ENCODE measurements at places on chromosomes 4 and X.

DNA sequence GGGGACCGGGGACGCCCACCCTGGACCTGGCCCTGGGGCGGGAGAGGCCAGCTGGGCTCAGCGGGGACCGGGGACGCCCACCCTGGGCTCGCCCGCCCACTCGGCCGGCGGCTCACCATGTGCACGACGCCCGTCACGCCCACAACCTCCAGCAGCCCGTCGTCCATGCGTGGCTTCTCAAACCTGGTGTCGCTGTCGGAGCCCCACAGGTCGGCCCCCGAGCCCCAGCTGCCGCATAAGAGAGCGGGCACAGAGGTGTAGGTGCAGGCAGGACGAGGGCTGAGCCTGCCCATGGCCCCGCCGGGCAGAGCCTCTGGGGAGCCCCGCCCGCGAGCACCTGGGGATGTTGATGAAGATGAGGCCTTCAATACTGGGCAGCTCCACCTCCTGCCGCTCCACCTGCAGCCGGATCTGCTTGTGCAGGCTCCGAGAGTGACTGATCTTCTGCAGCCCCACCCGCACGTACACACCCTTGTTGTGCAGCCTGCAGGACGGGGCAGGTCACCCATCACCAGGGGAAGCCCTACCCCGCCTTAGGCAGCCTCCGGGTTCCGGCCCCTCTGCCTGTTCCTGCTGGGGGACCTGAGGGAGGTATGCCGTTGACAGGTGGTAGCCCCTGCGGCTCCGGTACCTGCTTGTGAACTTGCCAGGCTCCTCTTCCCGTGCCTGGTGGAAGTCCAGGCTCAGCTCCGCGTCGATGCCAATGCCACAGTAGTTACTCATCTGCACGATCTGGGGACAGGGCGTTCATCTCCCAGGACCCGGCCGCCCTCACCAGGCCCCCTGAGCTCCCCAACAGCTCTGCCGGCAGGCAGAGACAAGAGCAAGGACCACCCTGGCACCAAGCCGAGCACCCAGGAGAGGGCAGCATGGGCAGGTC, 11.8 kb downstream of the DGKQ start:
- DNase-seq, result no peak

DNA sequence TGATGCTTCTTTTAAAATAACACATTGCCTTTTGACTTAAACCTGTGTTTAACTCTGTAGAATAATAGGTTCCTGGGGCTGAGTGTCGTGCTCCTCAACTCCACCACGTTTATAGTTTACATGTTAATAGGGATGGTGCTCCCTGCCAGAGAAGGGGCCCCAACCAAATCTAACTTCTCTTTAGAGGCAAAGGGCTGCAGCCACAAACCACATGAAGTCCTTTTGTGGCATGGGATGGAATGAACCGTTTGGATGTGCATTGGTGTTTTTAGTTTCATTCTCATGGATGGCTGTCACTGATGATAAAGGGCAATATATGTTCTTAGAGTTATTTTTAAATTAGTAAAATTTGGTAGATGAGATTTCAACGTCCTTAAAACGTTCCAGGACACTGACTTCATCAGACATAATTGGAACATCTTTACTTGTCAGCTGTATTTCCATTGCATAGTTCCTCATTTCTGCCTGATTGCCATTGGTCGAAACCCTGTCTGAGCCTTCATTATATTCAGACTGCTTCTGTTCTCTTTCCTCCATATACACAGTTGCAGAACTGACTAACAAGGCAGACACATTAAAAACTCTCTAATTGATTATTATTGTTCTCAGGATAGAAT, 60.4 kb upstream of the HPF1 start:
- DNase-seq, result no peak

- DNase-seq, result no peak
Measured at GRCh38 chrX:121036951-121037350, 10.5 kb upstream of the GLUD2 start.

DNA sequence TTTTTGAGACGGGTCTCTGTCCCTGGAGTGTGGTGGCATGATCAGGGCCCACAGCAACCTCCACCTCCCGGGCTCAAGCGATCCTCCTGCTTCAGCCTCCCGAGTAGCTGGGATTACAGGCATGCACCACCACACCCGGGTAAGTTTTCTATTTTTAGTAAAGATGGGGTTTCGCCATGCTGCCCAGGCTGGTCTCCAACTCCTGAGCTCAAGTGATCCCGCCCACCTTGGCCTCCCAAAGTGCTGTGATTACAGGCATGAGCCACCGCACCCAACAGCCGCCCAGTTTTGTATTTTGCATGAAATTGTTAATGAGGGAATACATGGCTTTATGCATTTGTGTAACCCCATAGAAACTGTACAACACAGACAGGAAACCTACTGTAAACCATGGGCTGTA, 2.8 kb upstream of the ARHGAP4 start:
- no peak for DNase-seq

- no peak for DNase-seq
Measured at GRCh38 chr4:31682796-31683195, 962.6 kb downstream of the PCDH7 start.

GRCh38 chrX:101407167-101407747, 468 bp downstream of the GLA start:
- DNase-seq, result no peak

GRCh38 chr4:15234116-15234855, 193.5 kb upstream of the C1QTNF7 start:
- DNase-seq, result no peak

DNA sequence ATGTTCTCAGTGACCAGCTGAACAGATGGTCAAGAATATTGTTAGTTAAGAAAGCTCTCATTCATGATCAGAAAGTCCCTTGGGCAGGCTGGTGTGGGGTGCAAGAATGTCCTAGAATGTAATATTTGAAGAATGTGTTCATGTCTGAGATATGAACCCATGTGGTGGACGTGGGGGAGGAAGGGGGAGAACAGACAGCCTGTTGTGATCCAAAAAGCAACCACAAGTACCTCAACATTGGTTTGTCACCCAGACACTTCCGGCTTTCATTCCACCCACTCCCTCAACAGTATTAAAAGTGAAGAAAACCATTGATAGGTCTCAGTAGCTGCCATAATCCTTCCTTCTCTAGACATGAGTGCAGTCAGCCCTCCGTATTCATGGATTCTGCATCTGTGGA, 82.2 kb downstream of the MAML3 start:
- DNase-seq, result peak; percentile 40

DNA sequence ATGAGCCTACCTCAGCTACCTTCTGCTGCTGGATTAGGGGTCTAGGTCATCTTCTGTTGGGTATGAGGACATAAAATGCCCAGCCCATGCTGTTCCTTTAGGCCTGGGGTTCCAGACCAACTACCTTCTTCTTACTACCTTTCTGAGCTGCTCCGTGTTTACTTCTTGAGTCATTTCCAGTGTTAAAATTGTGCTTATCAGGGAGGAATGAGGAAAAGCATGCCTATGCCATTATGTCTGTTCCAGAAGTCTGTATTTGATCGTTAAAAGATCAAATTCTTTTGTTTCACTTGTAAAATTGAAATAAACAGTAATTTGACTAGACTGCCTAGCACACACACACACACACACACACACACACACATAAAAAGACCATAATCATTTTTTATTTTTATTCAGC, 1912.7 kb upstream of the TENM3 start:
- DNase-seq, result no peak

DNA sequence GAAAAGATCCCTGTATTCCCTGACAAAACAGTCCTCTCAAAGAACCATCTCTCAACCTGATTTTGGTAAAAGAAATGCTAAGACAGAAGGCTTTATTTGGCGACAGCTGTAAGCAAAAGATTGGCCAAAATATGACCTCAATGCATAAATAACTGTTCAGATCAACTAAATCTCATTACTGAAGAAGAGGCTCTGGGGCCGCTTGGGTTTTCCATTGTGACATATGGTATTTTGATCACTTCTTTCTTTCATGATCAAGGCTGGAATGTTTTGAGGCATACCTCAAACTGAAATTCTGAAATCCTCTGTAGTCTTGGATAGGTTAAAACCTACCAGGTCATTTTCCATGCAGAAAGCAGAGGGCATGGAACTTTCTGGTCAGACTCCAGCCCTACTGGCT, 106.3 kb downstream of the C4orf51 start:
- no peak for DNase-seq

DNA sequence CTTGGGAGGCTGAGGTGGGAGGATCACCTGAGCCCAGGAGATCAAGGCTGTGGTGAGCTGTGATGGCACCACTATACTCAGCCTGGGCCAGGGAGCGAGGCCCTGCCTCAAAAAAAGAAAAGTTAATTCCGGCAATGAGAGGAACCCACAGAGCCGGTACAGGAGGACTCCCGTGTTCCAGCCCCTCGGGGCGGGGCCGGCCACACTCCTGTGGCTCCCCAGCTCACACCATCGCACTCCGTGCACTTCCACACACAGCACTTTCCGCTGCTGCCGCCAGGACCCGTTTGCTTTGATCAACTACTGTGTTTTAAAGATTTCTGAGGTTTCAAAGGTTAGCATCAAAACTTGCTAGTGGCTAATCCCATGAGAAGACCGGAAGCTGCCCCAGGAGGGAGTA, 171.7 kb downstream of the AFAP1 start:
- DNase-seq, result no peak

- no peak for DNase-seq
Measured at GRCh38 chr4:4867375-4868039, 8.0 kb downstream of the MSX1 start.

GRCh38 chrX:120750381-120750780, 120.5 kb upstream of the C1GALT1C1 start:
- no peak for DNase-seq

DNA sequence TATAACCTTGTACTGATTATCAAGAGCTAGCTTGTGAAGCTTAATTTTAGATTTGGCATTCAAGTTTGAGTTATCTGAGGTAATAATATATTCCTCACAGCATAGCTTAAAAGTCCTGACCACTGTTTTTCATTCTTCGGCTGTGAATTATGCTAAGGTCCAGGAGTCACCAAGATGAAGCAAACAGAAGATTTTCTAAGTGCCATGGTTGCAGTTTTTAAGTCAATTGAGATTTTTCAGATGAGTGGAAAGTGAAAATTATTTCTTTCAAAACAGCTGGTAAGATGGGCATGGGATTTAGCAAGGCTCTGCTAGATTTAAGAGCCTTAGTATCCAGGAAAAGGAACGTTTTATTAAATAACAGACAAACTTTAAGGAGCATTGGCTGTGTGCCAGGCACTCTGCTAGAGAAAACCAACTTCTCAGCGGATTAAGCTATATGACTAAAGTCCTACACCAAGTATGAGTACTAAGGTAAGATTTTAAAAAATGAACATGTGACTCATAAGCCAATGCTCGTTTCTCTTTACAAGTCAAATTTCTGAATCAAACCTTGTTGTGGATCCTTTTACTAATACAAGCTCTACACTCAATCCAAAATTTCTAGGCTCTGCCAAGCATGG, 149.9 kb upstream of the IL15 start:
- no peak for DNase-seq

GRCh38 chr4:55424791-55425190, 29.0 kb downstream of the TMEM165 start:
- DNase-seq, result no peak

DNA sequence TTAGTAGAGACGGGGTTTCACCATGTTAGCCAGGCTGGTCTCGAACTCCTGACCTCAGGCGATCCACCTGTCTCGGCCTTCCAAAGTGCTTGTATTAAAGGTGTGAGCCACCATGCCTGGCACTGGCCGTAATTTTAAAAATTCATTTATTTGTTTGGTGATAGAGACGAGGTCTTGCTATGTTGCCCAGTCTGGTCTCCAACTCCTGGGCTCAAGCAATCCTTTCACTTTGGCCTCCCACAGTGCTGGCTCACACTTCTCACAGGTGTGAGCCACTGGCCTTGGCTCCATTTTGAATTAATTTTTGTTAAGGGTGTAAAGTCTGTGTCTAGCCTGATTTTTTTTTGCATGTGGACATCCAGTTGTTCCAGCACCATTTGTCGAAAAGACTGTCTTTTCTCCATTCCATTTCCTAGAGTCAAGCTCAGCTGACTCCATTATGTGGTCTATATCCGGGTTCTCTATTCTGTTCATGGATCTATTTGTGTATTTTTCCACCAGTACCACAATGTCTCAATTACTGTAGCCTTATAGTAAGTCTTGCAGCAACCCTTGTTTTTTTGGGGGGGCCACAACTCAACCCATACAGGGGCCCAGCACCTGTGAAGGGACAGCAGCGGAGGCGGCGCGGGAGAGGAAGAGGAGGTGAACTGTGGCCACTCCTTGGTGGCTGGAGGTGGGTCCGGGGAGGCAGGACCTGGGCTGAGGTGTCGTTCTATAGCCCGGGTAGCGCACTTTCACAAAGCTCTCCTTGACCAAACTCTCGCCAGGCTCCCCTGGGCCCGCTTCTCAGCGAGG, 1.5 kb upstream of the NSD2 start:
- DNase-seq, result no peak

- DNase-seq, result no peak
Measured at GRCh38 chr4:124060261-124060918, 652.1 kb downstream of the ANKRD50 start.

DNA sequence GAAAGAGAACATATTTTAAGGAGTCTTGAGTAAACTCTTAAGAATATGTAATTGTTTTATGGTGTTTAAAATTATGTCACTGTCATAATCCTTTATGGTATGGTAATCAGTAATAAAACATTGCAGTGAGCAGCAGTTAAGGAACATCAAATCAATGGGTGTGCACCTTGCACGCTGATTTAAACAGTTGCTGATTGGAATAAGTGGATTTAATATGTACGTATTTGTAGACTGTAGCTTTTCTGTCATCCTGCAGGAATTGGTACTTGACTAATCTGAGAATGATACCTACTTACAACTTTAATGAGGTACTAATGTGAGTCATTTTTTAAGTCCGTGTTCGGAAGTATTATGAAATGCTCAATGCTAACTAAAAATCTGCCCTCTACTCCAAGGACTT, 212.2 kb downstream of the DCTD start:
- no peak for DNase-seq

- no peak for DNase-seq
Measured at GRCh38 chr4:122819708-122820449, 6.8 kb upstream of the FGF2 start.

DNA sequence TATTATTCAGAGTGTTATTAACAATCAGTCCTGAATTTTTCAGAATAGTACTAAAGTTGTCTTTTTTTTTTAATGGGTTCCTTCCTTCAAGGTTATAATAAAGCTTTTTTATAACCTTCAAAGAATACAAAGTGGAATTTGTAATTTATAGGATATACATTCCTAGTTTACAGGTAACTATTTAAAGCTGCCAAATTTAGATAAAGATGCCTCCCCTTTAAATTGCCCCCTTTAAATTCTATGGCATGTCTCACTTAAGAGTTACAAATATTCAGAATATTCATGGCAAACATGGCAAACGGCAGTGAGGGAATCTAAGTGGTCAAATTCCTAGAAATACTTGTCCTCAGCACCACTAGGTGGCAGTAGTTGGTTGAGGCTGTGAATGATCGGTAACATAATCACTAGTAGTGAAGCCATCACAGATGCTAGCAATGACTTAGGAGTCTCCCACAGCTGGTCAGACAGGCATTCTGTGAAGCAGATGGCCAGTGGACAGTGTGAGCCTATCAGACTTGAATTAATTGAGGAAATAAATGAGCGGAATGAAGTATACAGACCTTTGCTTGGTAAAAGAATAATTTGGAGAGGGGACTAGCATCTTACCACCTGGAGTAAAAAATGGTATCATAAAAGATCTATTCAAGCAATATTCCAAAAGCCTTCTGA, 86.4 kb downstream of the CBR4 start:
- no peak for DNase-seq

Measured in activated T-cell treated with anti-CD3 and anti-CD28 coated beads, Interleukin-2, amount 50 U/mL, for 1 hour (primary cell).